AG08396 (cell line): ENCODE measurements at places on chromosomes 4 and X.

- DNase-seq, result no peak
These were observed 102.7 kb downstream of the SPCS3 start for GRCh38 chr4:176422511-176422910.

- DNase-seq, result no peak
These were observed 82.8 kb upstream of the BOD1L1 start for GRCh38 chr4:13710246-13710885.

- DNase-seq, result no peak
These were observed 2.0 kb downstream of the BCOR start for GRCh38 chrX:40095583-40096394.

DNA sequence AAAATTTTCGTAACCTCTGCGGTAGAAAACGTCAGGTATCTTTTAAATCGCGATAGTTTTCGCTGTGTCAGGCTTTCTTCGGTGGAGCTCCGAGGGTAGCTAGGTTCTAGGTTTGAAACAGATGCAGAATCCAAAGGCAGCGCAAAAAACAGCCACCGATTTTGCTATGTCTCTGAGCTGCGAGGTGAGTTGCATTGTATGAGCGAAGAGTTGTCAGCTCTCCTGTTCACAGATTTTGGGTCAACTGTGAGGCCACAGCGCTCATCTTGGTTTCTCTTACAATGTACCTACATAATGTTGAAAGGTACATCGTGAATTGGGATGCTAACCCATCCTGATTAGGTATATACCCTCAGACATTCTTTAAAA, 486 bp downstream of the CLCN3 start:
- DNase-seq, result no peak

- no peak for DNase-seq
These were observed 12.0 kb downstream of the RPS6KA6 start for GRCh38 chrX:84175958-84176357.

DNA sequence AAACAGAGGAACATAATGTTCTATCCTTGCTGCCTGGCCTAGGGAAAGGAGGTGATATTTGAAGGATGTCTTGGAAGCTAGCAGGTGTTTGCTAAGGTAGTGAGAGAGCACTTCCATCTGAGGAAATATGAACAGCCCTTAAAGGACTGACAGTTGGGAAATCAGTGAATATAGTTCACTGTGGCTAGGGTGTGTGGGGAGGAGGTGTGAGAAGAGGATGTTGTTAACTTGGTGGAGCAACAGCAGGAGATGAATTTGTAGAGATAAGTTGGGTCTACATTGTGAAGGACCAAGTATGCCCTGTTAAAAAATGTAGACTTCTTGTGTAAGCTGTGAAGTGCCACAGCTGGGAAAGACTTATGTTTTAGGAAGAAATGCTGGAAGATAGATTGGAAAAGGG, 25.5 kb downstream of the TBC1D19 start:
- no peak for DNase-seq

GRCh38 chr4:130054908-130055307, 959.0 kb downstream of the C4orf33 start:
- DNase-seq, result no peak

DNA sequence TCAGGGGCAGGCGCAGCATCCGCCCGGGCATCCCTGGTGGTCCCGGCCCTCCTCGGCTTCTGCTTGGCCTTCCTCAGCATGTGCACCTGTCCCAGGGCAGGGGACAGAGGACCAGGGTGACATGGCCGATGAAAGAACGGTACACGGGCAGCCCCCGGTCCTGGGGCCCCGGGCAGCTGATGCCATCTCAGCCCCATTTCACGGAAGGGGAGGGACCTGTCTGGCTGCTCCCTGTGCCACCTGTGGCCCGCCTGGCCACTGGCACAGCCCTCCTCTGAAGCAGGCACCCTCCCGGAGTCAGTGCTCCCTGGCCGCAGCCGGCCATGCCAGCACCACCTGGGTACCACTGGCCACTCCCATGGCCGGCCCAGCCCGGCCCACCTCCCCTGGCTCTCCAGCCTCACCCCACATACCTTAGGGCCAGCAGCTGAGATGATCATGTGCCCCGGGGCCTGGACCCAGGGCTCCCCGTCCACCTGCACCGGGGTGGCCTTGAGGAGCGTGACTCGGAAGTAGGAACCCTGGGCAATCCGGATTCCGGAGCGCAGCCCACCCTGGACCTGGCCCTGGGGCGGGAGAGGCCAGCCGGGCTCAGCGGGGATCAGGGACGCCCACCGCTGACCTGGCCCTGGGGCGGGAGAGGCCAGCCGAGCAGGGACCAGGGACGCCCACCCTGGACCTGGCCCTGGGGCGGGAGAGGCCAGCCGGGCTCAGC, 12.6 kb downstream of the DGKQ start:
- DNase-seq, result no peak

DNA sequence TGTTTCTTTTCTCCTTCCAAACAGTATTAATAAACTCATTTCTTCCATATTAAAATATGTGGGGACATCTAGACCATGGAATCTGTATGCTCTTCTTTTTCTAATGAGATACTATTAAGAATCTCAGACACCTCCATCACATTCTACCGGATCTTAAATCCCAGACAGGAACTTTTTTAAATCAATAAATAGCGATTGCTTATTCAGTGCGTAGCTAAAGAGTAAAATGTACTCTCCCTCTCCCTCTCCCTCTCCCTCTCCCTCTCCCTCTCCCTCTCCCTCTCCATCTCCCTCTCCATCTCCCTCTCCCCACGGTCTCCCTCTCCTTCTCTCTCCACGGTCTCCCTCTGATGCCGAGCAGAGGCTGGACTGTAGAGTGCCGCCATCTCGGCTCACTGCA, 297.0 kb downstream of the HNRNPD start:
- no peak for DNase-seq

- DNase-seq, result no peak
These were observed 87.3 kb downstream of the ADGRG4 start for GRCh38 chrX:136387951-136388502.

GRCh38 chr4:112908511-112908910, 140.9 kb upstream of the ANK2 start:
- DNase-seq, result no peak

DNA sequence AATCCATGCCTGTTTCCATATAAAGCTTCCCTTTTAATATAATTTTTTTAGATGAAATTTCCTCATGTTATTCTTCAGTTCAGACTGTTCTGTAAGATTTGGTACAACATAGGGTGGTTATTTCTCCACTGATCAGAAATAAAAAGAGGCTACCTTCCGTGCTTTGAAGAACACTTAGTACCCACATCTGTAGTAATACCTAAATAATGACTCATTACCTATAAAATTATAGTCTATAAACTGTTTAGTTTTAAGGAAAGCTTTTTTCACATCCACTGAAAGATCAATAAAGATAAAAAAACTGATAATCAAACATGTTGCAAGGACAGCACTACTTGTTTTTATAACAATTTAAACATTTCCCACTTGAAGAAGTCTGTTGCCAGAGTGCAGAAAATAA, 23.9 kb downstream of the TRPC3 start:
- DNase-seq, result no peak

DNA sequence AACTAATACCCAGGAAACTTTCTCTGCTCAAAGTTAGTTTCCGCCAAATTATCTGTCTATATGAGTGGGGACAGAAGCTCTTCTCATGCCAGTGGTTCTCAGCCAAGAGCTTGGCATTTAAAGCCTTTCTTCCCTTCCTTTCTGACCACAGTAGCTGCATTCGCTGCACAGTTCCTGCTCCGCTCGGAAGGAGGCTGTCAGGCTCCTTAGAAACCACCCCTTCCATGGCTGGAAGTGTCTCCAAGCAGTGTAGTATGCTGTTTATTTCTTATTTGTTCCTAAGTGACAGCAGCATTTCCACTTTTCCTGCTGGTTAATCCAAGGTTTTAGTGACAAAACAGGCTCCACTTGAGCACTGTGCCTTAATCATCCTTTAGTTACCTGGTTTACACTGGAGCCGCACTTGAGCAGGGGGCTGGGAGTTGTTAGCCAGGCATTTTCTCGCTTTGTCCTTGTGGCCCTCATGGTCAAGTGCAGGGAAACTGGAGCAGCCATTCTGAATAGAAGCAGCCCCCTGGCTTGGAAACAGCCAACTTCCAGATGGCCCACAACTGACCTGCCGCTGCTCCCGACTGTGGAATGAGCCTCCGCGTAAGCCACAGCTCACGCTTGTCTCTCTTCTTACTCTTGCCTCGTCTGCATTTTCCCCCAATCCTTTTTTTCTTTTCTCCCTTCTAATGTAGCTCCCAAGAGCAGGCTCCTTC, 739.4 kb upstream of the TENM3 start:
- no peak for DNase-seq

DNA sequence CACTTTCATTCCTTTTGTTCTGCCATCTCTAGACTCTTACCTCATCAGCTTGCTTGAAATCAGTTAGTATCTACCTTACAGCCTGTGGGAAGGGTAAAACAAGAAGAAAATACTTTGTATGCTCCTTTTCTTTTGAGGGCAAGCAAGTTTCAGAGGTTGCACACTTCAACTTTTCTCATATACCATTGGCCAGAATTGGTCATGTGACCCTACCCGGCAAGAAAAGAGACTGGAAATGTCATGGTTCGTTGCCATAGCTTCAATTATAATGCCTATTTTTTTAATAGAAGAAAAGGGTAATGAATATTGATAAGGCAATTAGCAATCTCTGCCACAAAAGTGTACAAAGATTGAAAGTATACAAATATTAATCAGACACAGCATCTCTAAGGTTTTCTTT, 346.7 kb upstream of the TACR3 start:
- no peak for DNase-seq

- no peak for DNase-seq
These were observed 1.0 kb downstream of the GPR50 start for GRCh38 chrX:151177141-151178027.

GRCh38 chrX:20472148-20472547, 205.4 kb upstream of the RPS6KA3 start:
- DNase-seq, result no peak

DNA sequence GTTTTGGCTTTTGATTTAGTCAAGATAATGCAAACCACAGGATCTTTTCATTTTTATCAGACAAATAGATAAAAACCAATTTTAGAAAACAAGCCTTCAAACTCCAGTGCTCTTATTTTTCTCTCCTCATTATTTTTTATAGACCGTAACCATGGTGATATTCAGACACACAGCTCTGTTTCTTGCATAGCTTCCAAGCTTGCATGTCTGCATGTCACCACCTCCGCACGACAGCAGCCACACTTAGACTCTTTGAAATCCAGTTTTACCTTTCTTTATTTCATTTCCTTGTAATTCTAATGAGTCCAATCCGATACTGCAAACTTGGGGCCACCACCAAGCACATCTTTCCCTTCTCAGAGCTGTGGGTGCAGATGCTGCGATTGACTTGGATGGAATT, 94.3 kb upstream of the GPM6A start:
- DNase-seq, result no peak

GRCh38 chrX:118807151-118808017, 16.2 kb upstream of the ZCCHC12 start:
- DNase-seq, result peak; percentile 47

DNA sequence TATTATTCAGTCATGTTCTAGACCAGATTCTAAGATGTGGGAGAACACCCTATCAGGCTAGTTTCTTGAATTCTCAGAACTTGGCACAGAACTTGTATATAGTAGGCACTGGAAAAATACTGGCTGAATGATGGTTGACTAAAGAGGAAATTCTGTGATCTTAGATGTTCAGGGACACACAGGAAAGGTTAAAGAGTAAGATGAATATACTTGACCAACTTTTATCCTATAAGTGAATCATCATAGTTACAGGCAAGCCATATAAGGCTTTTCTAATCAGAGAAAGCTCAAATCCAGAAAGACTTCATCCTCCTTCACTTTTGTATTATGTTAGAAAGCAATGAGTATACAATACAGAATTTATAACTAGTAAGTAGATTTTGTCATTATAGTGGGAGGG, 53.8 kb downstream of the SEPTIN11 start:
- no peak for DNase-seq

GRCh38 chrX:78624962-78625909, 33.9 kb downstream of the RTL3 start:
- no peak for DNase-seq

DNA sequence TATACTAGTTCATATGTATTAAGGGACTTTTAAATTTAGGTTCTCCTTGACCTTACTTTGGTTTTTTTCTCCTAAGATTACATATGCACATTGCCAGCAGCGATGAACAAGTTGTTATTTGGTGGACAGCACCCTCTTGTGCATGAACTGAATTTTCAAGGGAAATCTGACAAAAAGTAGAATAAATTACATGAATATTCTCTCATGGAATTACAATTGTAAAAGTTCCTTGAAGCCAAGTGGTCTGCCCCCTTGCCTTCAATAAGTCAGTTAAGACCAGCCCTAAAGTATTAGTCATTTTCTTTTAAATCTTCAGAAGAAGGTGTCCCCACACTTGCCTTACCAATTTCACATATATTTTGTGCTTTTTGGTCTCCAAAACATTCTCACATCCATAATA, 30.7 kb upstream of the SMARCA5 start:
- DNase-seq, result peak; percentile 43

GRCh38 chr4:10965196-10965595, 280.6 kb upstream of the CLNK start:
- DNase-seq, result no peak

- no peak for DNase-seq
These were observed 413.2 kb downstream of the FGF13 start for GRCh38 chrX:138298268-138298667.

GRCh38 chr4:25666031-25666630, 10.5 kb downstream of the SLC34A2 start:
- DNase-seq, result no peak

GRCh38 chrX:31872007-31872406, 800.2 kb upstream of the FTHL17 start:
- DNase-seq, result no peak

DNA sequence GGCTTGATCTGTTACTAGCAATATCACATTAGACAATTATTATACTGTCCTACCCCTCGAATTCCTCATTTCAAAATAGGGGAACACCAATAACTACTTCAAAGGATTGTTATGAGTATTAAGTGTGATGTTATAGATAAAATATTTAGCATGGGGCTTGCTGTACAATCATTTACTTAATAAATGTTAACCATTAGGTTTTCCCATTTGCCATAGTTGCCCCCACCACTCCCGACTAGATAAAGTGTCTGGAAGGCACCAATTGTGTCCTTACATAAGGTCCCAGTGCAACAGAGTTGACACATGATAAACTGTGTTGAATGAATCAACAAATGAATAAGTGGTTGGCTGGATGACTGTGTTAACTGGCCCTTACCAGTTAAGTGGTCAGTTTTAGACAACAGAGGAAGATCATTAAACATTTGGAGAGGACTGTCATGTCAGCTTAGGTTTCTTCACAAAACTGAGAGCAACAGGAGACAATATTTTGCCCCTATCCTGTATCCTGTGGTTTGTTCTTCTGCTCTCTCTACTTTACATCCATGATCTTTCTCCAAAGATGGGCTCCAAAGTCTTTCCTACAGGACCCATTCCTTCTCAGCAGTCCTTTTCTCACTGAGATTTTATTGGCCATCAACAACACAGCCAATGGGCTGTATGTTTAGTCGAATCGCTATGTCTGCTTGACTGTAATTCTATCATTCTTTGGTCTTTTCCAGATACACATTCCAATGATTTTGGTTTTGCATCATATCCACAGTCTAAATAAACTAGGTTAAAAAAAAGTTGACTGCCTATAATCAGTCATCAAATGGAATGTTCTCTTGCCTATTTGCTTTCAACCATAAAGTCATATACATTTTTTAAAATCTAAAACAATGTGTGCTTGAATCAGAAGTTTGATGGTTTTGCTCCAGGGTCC, 74.4 kb downstream of the RNF150 start:
- peak; percentile 19 for DNase-seq

- DNase-seq, result no peak
These were observed 57.0 kb upstream of the RAP1GDS1 start for GRCh38 chr4:98204236-98204553.

GRCh38 chr4:138393886-138394610, 151.9 kb upstream of the SLC7A11 start:
- DNase-seq, result no peak

GRCh38 chr4:61385256-61385655, 185.1 kb downstream of the ADGRL3 start:
- DNase-seq, result no peak
